ENCODE measurements at places on chromosomes 1 and 21.

GRCh38 chr21:17746920-17747319 is 72.2 kb downstream of the C21orf91 start:
- DNase-seq: no peak

DNA sequence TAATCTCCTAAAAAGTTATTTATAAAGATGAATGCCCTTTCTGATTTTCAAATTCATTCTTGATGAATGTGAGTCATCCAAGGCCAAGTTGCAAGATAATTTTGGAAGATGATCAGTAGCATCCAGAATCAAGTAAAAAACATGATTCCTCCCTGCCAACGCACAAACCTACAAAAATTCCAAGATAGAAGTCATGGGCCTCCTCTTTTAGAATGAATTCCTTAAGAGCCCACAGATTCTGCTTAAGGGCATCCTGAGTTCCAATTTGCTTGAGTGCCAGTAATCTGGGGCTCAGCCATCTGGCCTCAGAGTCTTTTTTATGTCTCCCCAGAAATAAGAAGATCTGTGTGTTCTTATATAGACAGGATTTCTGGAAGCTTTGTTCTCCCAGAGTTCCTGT is 23.2 kb upstream of the SPATA6 start:
- no peak for DNase-seq

DNA sequence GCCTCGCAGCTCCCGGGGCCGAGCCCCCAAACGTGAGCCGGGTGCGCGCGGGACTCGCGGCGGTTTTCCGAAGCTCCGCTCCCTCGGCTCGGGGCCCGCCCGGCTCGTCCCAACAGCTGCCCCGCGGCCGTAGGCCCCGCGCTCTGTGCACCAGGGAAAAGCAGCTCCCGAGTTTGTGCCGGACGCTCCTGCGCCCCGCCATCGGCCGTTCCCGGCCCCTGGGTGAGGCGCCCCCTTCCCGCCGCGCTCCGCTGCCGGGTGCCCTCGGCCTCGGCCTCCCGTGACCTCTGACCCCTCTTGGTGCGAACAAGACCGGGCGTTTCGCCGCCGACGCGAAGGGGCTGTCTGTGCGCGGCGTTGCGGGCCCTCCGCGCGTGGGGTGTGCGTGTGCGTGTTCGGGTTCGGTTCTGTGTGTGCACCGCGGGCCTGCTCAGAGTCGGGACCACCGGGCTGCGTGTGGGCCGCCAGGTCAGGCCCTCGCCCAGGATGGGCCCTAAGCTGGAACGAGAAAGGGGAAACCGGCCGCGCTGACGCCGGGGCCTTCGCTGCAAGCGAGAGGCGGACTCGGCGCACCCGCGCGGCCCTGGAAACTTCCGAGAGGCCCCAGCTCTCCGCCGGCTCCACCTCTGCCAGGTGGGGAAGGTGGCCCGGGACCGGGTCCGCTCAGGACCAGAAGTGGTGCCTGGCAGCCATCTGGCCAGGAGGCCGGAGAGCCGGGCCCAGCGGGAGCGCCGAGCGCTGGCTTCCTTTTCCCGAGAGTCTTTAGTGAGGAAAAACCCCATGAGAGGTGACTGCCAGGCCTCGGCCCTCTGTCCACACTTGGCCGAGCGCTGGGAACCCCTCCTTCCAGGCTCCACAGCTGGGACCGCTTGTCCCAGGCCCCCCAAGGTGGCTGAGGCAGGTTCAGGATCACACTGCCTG is 1.9 kb downstream of the PRDM16 start:
- no peak for DNase-seq

DNA sequence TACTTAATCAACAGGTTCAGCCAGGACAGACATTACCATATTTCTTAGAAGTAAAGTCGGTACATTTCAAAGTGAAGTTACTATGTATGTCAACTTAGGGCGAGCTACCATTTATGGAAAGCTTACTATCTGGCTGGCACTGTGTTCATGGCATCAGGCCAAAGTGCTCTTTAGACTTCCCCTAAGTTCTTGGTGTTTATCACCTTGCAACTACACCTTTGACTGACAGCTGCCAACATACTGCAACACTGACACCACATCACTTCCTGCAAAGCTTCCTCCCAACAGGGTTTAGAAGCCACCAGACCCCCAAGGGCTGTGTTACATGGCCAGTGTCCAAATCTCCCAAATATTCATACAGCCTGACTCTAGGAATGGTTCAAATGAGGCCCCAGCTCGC is 61.0 kb downstream of the TIAM1 start:
- no peak for DNase-seq

All from stimulated activated CD8-positive, alpha-beta memory T cell treated with anti-CD3 and anti-CD28 coated beads, Interleukin-7, amount 100 ng/mL, for 1 hour (primary cell).